ENCODE measurements at places on chromosomes 5 and 9. TPM values are rescaled to one million over a fixed set of nuclear protein-coding genes. Genes with fewer than 3 reads are reported as not detected.

DNA sequence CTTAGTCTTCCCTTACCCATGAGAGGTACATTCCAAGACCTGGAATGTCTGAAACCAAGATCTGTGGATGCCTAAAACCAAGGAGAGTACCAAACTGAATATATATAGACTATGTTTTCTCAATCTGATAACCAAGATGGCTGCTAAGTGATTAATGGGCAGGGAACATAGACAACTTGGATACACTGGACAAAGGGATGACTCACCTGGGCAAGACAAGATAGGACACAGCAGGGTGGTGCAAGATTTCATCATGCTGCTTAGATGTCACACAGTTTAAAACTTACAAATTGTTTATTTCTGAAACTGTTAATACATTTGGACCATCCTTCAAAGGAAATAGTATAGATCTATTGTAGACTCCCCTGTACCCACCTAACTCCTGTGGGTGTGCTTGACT, 130.9 kb downstream of the HTR1A start:
- no peak for DNase-seq

- no peak for DNase-seq
These were observed 33.6 kb upstream of the SLC36A1 start for GRCh38 chr5:151413800-151414199.

DNA sequence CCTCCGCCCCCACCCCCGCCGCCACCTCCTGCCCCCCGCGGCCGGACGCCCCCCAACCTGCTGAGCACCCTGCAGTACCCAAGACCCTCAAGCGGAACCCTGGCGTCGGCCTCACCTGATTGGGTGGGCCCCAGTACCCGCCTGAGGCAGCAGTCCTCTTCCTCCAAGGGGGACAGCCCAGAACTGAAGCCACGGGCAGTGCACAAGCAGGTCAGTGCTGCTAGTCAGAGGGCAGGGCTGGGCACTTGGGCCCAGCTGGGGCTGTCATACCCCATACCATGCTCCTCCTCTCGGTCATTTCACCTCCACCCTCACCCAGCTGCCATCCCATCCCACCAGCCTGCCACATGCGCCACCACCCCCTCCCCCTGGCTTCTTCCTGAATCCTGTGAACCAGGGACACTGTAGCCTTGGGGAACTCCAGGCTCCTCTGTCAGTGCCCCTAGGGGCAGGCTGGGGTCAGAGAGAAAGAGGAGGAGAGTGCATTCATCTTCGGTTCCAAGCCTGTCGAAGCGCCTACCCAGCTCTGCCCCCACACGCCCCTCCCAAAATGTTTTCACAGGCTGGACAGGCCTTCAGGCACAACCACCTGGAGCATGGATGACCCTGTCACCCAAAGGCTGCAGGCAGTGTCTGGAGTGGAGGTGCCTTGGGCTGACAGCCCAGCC, 122.0 kb downstream of the DAB2IP start:
- DNase-seq: no peak

GLRA1 gene
- not detected for total RNA-seq

GRCh38 chr5:34034534-34035327, 8.3 kb downstream of the C1QTNF3 start:
- DNase-seq: no peak

SMIM3 gene
- total RNA-seq: 55.2 TPM

BHMT2 gene
- not detected for total RNA-seq

- no peak for DNase-seq
These were observed 94.9 kb upstream of the MINAR2 start for GRCh38 chr5:129653057-129653375.

DNA sequence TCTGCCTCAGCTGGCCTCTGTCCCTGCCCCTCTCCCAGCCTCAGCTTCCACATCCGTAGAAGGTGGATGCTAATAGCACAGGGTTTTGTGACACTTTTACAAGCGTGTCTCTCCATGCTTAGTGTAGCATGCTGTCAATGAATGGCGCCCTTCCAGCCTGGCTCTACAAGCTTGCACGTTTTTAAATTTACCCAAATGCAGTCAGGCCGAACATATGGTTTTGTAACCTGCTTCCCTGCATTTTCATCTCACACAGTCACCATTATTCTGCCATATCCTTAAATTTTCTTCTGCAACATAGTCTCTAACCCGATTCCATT, 28.8 kb downstream of the FAM163B start:
- DNase-seq: no peak

GRCh38 chr5:180832638-180833068, 28.4 kb downstream of the ZFP62 start:
- no peak for DNase-seq

GRCh38 chr5:50710838-50711237, 44.4 kb downstream of the PARP8 start:
- no peak for DNase-seq

CDO1 gene
- total RNA-seq: not detected

DNA sequence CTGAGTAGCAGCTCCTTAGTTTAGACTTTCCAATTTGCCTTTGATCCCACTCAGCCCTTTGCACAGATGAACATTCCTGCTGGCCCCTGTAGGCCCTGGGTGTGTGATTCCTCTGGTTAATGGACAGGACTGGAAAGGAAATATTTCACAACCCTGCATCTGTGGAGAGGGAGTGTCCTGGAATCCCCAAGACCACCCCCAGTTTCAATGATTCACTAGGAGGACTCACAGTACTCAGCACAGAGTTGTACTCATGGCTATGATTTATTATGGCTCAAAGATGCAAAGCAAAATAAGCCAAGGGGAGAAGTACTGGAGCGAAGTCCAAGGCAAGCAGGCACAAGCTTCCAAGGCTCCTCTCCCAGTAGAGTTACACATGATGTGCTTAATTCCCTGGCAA, 42.4 kb upstream of the TJP2 start:
- DNase-seq: no peak

- no peak for DNase-seq
These were observed 10.4 kb downstream of the SMIM15 start for GRCh38 chr5:61151893-61152292.

DNA sequence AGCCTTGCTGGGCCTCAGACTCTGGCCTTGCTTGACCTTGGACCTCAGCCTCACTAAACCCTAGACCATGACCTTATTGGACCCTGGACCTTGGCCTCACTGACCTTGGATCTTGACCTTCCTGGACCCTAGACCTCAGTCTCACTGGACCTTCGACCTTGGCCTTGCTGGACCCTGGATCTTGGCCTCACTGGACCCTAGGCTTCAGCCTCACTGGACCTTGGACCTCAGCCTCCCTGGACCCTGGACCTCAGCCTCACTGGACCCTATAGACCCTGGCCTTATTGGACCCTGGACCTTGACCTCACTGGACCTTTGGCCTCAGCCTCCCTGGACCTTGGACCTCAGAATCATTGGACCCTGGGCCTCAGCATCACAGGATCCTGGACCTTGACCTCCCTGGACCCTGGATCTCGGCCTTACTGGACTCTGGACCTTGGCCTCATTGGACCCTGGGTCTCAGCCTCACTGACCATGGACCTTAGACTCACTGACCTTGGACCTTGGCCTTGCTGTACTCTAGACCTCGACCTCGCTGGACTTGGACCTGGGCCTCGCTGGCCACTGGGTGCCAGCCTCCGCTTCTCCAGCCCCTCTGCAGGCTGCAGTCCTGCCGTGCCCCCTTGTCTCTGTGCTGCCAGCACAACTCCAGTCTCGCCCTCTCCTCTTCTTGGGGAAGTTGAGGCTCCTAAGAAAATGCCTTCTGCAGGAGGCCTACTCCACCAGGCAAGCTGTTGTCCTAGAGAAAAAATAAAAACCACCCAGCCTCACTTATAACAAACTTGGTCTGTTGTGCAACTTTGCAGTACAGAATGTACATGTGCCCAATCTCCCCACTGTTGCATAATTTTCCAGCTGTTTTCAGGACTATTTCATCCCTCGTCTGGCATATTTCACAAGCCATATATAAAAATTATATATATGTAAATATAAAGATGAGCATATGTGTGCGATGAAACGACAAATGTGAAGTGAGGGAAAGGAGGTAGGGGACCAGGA, 11.0 kb upstream of the ADAMTS2 start:
- DNase-seq: no peak

- no peak for DNase-seq
These were observed 10.3 kb downstream of the SOHLH1 start for GRCh38 chr9:135689011-135689410.

DNA sequence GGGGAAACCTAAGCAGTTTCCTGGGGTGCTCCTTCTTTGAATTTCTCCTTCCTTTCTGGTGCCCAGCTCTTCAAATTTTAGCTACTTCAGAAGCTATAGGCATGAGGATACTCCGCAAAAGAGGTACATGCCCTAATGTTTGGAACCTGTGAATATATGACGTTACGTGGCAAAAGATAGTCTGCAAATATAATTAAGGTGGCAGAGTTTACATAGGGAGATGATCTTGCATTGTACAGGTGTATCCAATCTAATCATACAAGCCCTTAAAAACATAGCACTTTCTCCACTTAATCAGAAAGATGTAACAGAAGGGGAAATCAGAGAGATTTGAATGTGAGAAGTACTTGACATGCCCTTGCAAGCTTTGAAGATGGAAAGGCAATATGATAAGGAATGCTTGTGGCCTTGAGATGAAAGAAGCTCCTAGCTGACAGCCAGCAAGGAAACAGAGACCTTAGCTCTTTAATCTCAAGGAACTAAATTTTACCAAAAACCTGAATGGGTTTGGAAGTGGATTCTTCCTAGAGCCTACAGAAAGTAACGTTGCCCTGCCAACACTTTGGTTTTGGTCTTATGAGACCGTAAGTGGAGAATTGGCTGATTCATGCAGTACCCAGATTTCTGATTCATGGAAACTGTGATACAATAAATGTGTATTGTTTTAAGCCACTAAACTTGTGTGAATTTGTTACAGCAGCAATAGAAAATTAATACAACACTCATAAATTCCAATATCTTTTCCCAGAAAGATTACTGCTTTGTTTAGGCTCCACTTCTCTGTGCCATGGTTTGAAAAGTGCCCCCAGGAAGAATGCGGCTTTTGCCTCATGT, 268.4 kb downstream of the FAM170A start:
- no peak for DNase-seq

GRCh38 chr9:100098046-100098886, 534 bp downstream of the ERP44 start:
- no peak for DNase-seq

FYB1 gene
- total RNA-seq: 0.46 TPM

BARX1 gene
- 81.2 TPM for total RNA-seq

DNA sequence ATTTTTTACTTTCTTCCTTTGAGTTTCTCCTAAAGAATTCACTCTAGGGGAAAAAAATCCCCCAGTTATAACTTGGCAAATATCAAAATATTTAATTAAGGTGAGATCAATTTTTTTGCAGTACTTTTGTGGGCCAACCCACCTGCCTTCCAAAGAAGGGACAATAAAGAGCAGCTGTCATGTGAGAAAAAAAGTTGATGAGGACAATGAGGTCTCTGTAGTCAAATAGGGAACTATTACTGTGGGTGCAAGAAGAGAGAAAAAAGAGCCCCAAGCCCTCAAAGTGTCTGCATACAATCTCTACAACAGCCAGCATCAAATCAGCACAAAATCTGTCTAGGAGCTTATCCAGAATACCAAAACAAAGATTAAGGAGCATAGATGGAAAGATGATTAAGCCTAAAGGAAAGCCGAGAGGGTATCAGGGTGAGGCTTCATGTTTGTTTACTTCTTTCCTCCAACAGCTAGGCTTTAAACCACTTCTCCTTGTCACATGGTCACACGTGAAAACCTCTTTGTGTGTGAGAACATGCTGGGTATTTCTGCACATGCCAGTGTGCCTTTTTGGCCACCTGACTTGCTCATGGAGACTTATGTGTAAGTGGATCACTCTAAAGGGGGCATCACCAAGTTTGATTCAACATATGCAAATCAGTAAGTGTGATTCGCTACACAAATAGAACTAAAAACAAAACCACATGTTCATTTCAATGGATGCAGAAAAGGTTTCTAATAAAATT, 19.2 kb upstream of the FYB1 start:
- no peak for DNase-seq

- no peak for DNase-seq
These were observed 218.9 kb downstream of the TARS1 start for GRCh38 chr5:33659526-33660169.

DNA sequence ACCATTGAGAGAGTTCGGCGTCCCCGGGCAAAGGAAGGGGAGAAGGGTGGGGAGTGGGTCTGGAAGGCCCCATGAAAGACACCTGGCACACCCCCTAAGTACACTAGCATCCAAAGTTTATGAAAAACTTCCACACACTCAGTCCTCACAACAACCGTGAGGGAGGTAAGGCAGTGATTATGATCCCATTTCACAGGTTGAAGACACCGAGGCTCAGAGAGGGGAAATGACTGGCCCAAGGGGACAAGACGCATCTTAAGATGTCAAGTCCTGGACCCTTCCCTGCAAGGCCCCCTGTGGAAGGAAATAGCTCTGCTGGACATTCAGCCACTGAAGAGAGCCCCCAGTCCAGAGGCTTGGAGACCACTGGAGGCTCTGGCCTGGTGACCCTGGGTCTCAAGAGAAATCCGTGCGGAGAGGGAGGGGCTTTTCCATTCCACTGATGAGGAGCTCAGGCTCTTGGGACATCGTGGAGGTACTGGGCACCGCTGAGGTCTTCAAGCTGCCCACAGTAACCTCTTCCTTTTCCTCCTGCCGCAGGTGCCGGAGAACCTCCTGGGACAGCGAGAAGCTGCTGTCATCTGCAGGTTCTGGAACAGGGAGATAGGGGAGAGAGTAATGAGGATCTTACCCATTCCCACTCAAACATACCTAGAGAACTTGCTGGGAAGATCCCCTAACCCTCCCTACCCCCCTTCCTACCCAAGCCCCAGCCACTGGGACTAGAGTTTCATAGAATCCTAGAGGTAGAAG, 5.2 kb downstream of the SMIM33 start:
- no peak for DNase-seq

GRCh38 chr5:84292788-84293653, 91.7 kb downstream of the EDIL3 start:
- DNase-seq: no peak

- no peak for DNase-seq
These were observed 763 bp upstream of the IRX2 start for GRCh38 chr5:2752059-2752820.

DNA sequence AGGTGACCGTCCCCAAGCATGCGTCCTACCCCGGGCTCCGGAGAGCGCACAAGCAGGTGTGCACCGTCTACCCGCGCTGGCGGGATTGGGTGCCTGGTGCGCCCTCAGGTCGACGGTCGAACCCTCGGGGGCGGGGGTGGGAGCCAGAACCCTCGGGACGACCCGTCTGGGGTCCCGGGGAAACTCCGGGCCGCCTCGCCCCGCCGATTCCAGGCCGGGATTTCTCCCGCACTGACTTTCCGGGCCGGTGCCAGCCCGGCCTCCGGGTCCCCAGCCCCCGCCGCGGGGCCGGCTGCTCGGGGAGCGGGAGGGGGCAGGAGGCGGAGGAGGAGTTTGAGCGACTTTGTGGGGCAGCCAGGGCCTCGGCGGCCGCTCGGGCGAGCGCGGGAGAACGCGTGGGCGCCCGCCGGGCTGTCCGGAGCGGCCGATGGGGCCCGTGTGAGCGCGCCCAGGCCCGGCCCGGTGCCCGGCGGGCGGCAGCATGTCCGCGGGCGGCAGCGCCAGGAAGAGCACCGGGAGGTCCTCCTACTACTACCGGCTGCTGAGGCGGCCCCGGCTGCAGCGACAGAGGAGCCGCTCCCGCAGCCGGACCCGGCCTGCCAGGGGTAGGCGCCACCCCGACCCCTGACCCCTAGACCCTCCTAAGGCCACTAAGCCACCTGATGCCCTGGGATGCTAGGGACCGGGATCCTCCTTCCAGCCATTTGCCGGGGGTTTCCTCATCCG, at the start of gene DAB2IP:
TSS of gene DAB2IP (plus strand) at position 340 of the 726 bp plus-strand sequence. CDS start at position 482, 142 bp downstream.
- DNase-seq: no peak

STOM gene
- 81.2 TPM for total RNA-seq
